HCEC 1CT (cell line): ENCODE measurements at places on chromosomes 3 and 15.
A peak's percentile ranks its signal among the peaks of the same experiment; 100 is the strongest.

GRCh38 chr3:41102750-41103149 lies 96.6 kb upstream of the CTNNB1 start:
- DNase-seq, result no peak

GRCh38 chr15:59963925-59964324 lies 40.2 kb upstream of the FOXB1 start:
- DNase-seq, result no peak

GRCh38 chr3:24470277-24470676 lies 24.4 kb downstream of the THRB start:
- no peak for DNase-seq

DNA sequence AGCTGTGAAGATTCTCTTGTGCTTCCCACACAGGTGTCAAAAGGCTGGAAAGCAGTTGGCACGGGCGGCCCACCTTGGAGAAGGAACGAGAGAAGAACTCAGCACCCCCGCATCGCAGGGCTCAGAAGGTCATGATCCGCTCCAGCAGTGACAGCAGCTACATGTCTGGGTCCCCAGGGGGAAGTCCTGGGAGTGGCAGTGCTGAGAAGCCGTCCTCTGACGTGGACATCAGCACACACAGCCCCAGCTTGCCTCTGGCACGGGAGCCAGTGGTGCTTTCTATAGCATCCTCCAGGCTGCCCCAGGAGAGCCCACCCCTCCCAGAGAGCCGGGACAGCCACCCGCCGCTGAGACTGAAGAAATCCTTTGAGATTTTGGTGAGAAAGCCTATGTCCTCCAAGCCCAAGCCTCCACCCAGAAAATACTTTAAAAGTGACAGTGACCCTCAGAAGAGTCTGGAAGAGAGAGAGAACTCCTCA lies 31.4 kb downstream of the STARD5 start:
- no peak for DNase-seq

GRCh38 chr15:58268746-58269267 lies 130.6 kb downstream of the AQP9 start:
- DNase-seq, result no peak

DNA sequence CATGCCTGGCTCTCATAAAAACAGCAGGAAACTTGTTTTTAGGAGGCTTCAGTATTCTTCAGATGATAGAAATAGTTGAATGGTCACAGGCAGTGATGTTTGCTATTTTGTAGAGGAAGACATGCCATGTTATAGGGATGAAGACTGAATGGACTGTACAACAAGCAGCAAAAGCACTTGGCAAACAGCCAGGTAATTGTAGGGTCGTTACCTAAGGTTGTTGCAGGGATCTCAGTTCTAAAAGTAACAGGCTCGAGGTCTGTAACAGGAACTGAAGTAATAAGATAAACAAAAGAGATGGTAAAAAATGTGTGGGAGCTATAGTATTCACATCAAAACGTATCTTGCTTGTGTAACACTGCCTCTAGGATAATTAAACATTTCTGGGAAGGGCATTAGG lies 116.3 kb downstream of the TFG start:
- no peak for DNase-seq

DNA sequence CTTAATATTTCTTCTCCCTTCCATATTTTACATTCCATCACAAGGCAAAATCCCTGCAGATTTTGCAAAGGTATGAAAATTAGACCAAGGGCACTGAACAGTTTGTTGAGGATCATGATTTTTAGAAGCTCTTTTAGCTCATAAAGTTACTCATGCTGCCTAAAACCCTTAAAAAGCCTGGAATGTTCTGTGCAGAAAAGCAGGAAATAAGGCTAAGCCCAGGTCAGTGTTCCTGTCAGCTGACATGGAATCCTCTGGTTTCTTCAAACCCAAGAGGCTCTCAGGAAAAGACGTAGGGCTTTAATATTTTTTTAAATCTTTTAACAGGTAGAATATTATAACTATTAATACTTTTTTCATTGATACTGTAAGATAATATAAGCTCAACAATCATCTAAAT lies 8.2 kb downstream of the CBLB start:
- DNase-seq, result no peak

DNA sequence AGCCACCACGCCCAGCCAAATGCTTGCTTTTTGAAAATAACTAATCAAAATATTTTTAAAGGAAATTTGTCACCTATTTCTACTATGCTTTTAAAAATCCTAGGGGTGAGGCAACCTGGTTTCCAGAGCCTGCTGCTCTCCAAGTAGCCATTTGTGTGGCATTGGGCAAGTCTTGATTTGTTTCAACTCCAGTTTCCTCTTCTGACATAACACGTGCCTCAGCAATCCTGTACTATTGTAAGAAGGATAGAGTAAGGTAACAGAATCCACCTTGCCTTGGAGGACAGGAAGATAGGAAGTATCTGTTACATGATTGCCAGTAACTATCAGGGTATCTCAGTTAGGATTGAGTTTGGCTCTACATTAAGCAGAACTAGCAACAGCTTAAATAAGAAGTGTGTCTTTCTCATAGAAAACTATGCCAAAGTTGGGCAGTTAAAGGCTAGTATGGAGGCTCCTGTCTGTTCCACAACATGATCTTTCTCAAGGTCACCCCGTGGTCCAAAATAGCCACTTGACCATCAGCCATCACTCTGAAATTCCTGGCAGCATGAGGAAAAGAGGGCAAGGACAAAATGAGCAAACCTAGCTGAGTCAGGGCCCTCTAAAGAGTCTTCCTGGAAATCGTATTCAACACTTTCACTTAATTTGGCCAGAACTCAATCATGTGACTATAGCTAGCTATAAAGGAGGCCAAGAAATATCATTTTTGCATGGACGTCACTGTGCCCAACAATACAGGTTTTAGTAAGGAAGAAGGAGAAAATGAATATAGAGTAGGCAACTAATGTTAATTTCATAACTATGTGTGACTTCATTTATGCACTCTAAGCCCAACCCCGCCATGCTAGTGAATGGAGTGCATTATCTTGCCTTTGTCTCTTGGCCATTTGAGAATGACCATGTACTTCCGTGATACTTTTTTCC lies 66.1 kb downstream of the HMG20A start:
- DNase-seq, result no peak

DNA sequence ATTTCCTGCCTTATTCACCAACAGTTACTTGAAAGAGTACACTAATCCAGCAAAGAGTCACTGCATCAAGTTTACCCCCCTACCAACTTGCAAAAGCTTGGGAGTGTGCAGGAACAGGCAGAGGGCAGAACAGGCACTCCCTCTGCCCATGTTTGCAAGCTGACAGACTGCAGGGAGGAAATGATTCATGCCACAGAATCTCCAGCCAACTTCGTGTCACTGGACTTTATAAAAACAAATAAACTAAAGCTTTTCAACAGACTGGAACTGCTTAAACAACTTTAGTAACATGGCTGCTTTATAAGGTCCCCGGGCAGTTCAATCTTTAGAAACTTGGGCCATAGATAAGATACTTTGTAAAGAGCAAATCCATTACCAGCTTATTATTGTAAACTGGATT lies 129.5 kb downstream of the THRB start:
- peak; percentile 92 for DNase-seq

DNA sequence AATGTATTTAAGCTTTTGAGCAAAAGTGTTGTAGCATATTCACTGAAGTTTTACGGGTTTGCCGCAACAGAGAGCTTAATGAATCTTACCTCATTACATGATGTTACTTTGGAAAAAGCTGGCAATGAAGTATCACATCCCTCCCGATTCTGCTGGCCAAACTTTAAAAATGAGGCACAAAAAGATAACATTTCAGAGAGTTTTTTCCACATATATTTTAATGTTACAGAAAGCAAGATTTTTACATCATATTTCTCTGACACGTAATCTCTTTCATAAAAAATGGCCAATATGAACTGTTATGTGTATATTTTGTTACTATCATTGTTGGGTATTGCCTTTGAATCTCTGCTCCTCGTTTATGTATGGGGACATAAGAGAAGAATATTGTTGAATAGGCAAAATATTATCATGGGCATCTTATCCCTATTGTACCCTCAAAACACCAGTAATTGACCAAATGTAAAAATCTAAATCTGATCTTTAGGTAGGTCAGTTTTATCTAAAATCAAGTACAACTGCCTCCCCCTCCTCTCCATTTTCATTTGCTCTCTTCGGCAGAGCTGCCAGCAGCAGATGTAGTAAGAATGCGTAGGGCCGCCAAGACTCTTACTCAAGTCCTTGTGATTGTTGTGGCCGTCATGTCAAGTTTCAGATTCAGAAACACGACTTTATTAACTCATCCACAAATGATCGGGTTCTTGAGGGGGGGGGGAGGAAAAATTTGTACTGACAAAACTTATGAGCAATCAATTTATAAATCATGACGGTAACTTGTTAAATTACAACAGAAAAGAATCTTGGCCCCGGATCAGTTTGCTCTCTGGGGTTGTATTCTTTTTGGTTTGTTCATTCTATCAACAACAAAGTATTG lies 106.7 kb upstream of the THRB start:
- DNase-seq, result no peak
